BJ (cell line): ENCODE measurements at places on chromosomes 5 and 9.

DNA sequence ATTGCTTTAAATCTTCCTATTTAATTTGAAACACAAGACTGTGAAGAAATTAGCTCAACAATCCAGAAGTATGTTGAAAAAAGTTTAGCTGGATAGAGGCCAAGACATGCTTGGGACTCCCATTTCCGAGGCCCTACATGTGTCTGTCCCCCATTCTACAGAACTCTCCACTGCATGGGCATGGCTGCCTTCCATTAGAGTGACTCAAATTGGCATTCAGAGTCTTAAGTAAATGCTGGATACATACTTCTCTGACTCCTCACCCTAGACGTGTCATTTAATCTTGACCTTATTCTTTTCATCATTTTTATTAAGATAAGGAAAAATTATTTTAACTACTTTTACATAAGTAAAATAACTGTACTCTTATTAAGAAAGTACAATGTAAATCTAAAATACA is 530.4 kb upstream of the CDH9 start:
- no peak for DNase-seq

- DNase-seq = peak; percentile 51
Measured at GRCh38 chr5:151660616-151661495, 25.9 kb downstream of the SPARC start.

DNA sequence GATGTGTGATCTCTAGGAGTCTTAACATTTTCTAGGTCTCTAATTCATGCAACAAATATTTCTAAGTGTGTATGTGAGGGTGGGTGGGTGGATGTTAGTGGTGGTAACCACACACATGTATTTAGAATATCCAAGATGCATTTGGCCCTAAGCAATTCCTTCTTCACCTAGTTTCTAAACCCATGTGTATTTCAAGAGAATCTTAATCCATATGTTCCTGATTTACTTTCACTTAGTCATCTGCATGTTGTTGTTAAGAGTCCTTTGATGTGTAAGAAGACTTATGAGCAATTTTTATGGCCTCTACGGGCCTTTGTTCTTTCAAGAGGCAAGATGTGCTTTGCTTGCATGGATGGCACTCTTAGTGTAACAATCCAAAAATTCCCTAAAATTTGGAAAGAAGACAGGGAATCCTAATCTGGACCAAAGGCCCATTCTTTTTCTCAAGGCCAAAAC is 282.6 kb downstream of the SPATA31D1 start:
- DNase-seq = peak; percentile 81

DNA sequence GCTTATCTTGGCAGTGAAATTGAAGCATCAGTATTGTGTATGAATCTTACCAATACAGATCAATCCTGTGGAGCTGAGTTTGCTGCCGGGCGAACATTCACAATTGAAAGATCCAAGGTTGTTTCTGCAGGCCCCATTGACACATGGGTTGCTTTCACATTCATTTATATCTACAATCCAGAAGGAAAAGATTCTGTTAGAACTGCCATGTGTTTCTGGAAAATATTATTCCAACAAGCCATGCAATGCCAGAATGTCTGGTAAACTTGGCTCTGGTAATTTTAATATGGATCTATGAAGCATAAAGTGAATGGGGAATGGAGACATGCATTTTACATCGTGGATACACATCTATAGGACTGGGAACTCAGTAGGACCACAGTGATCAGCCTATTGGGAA is 180.8 kb downstream of the FBN2 start:
- DNase-seq = no peak

GRCh38 chr9:81182431-81182830 is 506.9 kb downstream of the TLE1 start:
- DNase-seq = no peak

GRCh38 chr9:114681594-114682332 is at the start of gene TEX48:
Gene TEX48 (minus strand): TSS chr9:114682192. CDS start chr9:114671723, 10,469 bp downstream.
- no peak for DNase-seq

GRCh38 chr5:125836256-125836655 is 587.0 kb upstream of the GRAMD2B start:
- no peak for DNase-seq

DNA sequence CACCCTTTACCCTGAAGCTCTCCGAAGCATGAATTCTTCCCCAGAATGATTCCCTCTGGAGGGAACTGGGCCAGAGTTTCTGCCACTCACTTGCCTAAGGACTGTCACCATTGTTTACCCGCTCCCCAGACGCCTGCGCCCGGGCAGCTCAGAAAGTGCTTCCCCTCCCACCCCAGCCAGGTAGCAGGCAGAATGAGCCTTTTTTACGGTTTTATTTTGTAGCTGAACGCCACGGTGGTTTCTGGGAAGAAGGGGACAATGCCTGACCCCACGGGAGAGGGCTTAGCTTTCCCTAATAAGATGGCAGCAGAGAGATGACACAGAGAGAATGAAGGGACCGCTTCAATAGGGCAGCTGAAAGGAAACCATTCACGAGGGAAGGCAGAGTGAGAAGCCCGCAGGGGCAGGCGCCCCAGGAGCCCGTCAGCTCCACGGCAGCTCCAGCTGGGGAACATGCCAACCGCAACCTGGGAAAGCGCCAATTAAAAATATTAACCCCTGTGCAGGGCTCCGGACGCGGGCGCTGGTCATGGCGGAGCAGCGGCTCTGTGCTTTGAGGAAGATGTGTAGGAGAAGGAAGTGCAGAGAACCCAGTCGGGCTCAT is 20.4 kb upstream of the NTNG2 start:
- no peak for DNase-seq

DNA sequence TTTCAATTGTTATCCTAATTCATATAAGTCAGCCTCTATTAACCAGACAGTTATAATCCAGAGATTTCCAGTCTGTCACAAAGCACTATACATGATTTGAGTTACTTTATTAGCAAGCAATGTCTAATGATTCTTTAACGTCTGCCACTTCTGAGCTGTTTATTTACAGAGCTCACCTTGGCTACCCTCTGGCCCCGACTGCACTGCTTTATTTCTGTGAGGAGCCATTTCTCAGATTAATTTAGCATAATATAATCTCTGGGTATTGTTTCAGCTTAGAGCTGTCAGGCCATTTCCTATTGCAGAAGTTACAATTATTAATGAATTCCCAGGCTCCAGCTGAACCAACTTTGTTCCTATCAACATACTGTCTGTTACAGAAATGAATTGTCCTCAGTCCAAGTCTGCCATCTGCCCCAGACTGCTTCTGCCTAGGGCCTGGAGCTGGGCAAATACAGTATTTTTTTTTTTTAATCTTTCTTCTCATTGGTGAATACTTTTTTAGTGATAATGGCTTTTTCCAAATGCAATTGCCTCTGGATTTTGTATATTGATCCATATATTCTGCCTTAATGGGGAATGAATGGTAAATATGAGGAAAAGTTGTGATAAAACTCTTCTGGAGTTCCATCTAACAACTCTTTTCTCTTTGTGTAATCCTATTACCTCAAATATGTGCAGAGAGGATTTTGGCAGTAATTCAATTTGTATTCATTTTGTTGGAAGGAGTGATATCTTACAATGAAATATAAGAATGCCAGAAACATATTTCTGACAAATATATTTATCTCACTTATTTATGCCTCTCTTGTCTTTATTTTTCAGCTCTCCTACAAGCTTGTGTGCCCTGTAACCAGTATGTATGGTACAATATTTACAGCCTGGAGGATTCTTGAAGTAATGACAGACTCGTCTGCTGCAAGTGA is 104.7 kb downstream of the FOCAD start:
- DNase-seq = no peak

GRCh38 chr5:122916490-122916889 is 71.1 kb downstream of the SNX24 start:
- no peak for DNase-seq

GRCh38 chr5:75340714-75341478 is 3.9 kb downstream of the HMGCR start:
- DNase-seq = no peak

DNA sequence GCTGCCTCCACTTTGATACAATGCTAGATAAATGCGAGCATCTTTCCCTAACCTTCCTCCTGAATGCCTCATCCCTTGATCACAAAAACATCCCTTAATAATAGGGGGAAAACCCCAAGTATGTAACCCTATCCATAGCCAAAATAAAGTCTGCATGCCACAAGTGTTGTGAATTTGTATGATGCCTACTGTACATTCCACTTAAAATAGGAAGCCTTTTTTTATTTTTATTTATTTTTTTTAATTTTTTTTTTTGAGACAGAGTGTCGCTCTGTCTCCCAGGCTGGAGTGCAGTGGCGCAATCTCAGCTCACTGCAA is 207.0 kb downstream of the AOPEP start:
- DNase-seq = no peak

DNA sequence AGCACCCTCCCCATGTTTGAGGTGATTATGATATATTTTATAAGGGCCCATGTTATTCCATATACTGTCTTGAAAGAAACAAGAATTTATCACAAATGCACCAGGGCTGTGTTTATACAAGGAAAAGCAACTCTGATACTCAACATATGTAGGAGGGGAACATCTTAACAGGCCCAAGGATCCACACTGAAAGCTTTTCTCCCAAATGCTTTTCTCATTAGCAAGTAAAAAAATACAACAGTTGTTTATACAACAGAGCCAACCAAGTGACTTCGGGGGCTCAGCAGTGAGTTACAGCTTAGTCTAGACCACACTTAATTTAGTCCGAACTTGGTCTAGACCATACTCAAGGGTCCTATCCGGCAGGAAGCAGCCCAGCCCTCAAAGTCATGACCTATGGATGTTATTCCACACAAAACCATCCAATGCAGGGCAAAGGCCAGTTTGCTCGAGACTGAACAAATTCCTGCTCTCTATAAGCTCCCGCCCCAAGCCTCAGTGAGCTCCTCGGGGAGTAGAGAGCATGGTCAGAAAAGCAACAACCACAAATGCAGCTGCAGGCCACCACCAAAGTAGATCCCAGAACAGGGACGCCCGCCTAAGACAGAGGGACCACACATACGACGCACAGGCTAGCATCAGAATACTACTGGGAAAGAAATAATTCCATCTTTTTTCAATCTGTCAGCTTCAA is 6.8 kb downstream of the GZMK start:
- DNase-seq = no peak

GRCh38 chr9:127178686-127179632 is 56.5 kb upstream of the ANGPTL2 start:
- no peak for DNase-seq

- no peak for DNase-seq
Measured at GRCh38 chr5:123906698-123907295, 394.8 kb downstream of the CSNK1G3 start.

DNA sequence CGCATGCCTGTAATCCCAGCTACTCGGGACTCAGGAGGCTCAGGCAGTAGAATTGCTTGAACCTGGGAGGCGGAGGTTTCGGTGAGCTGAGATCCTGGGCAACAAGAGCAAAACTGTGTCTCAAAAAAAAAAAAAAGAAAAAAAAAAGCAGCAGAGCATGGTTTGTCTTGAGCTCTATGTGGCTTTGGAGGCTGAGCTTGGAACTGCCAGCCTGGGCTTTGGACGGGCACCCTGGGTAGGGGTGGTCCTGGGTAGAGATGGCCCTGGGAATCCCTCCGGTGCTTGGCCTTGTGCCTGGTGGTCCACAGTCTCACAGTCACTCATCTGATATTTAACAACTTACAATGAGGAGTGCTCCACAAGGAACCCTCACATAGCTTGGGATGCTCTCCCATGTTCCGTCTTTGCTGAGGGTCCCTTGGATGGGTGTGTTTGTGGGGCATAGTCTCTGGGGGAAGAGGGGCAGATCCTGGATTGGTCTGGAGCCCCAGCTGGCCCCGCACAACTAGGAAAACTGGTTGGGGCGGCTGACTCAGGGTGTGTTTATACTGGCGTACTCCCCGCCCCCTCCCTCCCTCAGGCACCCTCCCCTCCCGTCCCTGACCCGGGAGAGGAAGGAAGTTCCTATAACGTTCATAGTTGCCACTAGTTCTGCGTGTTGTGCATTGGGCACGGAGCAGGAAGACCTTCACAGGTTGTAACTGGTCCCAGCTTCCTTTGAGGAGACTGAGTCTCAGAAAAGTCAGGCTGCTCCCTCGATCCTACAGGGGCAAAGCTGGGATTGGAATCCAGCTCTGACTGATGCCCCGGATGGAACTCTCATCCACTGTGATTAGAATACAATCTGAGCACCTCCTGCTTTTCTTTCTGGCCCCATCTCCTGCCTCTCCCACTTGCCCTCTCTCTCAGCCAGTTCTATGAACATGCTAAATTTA is 11.2 kb downstream of the IER5L start:
- DNase-seq = no peak

- DNase-seq = no peak
Measured at GRCh38 chr9:715300-715699, 126.2 kb upstream of the DMRT1 start.

- no peak for DNase-seq
Measured at GRCh38 chr5:158857976-158858375, 241.7 kb downstream of the EBF1 start.

GRCh38 chr5:111117136-111117535 is 25.0 kb downstream of the WDR36 start:
- DNase-seq = no peak

GRCh38 chr5:156942064-156942463 is 21.0 kb downstream of the TIMD4 start:
- no peak for DNase-seq

DNA sequence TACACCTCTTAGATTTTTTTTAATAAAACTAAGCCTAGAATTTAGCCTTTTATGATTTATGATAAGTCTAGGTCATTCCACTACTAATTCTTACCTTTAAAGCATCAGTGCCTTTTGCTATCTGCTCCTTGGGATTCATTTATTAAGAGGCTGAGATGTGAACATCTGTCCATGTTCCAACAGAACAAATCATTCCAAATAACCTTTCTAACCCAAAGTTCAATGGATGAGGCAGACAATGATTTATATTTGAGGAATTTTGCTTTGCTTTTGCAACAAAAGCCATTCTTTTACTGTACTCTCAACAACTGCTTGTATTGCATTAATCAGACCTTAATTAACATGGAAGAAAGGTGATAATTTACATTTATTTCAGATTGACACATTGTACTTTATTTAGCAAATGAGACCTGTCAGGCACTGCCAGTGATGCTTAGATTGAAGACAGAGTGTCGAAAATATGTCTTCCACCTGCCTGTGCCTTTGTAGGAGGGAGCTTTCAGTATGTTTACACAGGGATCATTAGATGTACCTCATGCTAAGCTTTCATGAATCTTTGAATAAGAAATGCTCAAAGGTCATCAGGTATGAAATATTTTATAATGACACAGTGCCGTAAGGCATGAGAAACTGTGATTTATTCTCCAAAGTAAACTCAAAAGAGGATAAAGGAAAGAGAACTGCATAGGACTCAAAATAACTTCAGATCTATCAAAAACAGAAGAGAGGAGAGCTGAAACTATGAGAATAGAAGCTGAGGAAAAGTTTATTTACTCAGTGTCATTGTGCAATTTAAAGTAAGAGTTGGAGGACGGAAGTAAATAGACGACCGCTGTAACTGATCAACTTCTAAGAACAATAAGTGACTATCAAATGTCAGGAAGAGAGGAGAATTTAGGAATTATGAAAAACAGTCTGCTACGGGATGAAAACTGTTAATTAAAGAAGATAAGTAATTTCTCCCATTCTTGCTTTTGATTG is 36.7 kb upstream of the IZUMO3 start:
- no peak for DNase-seq
